Stimulated activated CD8-positive, alpha-beta memory T cell treated with anti-CD3 and anti-CD28 coated beads, Interleukin-7, amount 100 ng/mL, for 1 hour (primary cell): ENCODE measurements at places on chromosomes 11 and 22.

- DNase-seq, result no peak
Measured at GRCh38 chr11:60924906-60925853, 920 bp downstream of the TMEM132A start.

DNA sequence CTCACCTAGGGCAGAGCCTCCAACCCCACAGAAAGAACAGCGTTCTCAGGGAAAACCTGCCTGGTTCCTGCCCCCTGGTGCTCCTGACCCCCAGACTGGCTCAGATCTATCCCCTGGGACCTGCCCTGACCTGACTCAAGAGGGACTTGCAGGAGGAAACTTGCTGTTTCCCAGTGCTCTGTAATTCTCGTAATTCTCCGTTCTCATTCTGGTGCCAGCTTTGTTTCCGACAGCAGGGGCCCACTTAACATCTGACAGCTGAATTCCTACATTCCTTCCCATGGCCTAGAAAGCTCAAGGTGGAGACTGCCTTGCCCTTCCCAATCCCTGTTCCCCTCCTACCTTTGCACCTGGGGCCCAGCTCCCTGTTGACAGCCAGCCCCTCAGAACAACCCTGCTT lies 12.5 kb upstream of the CSF2RB start:
- no peak for DNase-seq

- DNase-seq, result no peak
Measured at GRCh38 chr22:37274380-37274862, 7.9 kb upstream of the CYTH4 start.

DNA sequence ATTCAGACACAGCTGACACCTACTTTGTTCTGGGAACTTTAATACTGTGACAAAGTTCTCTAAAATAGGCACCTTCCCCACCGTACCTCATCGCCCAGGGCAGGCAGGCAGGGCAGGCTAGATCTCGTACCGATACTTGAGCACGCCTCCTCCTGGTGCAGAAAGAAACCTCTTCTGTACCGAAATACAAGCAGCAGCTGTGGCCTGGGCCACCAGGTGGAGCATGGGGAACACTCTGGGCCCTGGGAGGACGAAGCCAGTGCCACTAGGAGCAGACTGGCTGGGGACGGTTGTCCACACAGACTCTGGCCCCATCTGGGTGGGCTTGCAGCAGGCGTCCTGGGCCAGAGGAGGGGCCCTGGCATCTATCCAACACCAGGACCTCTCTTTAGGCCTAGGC lies 12.8 kb downstream of the PMM1 start:
- DNase-seq, result no peak

DNA sequence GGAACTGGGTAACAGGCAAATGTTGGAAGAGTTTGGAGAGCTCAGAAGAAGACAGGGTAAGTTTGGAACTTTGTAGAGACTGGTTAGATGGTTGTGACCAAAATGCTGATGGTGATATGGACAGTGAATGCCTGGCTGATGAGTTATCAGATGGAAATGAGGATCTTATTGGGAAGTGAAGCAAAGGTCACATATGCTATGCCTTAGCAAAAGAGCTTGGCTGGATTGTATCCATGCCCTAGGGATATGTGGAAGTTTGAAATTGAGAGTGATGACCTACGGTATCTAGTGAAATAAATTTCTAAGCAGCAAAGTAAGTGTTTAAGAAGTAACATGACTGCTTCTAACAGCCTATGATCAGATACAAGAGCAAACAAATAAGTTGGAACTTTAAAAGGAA lies 17.8 kb downstream of the BBOX1 start:
- DNase-seq, result no peak

DNA sequence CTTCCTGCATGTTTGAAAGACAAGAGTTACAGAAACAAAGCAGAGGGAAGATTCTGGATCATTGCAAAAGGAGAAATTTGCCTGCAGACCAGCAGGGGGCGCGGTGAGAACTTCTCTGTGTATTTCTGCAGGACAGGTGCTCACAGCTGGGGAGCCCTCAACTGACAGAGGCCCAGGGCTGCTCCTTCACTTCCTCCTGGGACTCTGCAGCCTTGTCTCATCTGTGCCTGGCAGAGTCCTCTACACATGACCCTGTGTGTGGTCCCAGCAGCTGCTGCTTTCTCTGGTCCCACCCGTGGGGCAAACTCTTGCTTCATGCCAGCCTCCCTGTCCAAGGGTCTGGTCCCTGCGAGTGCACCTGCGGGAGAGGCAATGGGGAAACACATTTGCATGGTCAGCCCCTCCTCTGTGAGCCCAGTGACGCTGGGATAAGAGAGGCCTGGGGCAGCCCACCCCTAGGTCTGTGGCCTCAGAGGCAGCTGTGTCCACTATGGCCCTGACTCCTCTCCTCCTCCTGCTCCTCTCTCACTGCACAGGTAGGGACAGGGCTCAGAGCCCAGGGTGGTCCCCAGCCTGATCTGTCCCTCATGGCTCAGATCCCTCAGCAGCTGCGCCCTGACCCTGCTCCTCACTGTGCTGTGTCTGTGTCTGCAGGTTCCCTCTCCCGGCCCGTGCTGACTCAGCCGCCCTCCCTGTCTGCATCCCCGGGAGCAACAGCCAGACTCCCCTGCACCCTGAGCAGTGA lies 43.2 kb upstream of the VPREB1 start:
- DNase-seq, result peak; percentile 5

DNA sequence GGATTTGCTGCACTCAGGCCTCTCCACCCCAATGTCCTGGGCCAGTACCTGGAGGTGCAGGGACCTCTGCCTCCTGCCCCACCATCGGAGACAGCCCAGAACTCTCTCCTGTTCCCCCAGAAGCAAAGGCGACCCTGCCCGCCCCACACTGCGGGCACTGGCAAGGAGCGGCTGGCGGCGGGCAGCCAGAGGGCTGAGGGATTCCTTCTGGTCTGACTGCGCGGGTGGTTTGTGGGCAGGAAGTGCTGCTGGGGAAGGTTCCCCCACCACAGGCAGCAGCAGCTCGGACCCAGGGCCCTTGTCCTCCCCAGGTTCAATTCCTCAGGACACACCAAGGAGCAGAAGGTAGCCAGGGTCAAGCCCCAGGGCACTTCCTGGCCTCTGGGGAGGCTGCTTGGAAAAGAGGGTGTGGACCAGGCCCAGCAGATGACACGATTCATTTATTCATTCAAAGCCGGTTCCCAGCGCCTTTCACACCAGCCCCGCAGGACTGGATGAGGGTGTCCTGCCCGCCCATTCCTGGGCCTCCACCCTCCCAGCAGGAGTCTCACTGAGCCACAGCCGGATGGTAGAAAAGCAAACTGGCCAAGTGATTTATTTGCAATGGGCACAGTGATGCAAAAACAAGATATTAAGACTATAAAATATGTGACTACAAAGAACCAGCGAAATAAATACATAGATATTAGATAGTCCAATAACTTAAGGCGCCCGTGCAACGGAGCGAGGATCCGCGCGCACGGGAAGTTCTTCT lies 1.2 kb downstream of the PHLDA2 start:
- DNase-seq, result no peak

- no peak for DNase-seq
Measured at GRCh38 chr11:115644856-115645255, 140.6 kb upstream of the CADM1 start.

- no peak for DNase-seq
Measured at GRCh38 chr11:112769170-112769569, 192.1 kb upstream of the NCAM1 start.

DNA sequence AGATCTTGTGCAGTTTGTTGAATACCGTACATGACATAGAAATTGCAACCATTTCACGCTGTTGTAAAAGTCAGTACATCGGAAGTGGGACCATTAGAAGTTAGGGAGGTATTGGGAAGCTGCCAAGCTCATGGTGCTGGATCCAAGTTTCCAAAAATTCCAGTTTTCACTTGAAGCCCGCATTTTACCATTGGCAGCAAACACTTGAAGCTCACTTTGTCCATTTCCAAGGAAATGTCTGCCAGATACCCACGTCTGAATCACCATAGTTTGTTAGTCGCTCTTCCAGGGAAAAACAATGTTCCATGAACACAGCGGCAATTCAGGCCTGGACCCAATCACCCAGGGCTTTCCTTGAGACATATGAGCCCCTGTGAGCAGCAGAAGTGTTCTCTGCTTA lies 22.6 kb upstream of the PARVB start:
- no peak for DNase-seq

- no peak for DNase-seq
Measured at GRCh38 chr11:43223026-43223425, 88.8 kb upstream of the API5 start.

DNA sequence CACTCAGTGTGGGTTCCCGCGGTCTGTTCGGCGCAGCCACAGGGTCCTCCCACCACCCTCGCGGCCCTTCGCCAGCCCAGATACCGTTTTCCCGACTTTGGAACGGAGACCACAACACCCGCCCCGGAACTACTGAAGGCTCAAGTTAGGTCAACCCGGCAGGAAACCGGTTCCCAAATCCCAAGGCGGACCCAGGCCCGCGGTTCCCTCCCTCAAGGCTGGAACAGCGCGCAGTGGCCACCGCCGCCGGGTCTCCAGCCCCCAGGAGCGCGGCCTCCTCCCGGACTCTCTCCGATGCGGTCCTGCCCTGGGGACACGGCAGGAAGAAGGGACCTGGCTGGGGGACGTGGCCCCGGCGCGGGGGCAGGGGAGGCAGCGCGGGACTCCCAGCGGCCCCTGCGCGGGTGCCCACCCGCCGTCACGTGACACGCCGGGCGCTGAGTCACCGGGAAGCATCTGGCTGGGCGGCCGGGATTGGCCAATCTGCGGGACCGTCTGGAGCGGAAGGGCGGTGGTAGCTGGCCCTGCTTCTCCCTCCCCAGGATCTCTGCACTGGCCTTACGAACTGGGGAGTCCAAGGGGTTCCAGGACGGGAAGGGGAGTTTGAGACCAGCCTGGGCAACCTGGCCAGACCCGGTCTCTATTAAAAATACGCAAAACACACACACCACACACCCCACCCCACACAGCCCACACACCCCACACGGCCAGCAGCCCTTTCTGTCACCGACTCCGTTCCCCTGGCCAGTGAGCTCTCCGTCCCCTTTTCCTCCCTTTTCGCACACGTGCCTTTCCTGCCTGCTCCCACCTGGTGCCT lies 21.5 kb upstream of the MALAT1 start:
- DNase-seq, result peak; percentile 84

DNA sequence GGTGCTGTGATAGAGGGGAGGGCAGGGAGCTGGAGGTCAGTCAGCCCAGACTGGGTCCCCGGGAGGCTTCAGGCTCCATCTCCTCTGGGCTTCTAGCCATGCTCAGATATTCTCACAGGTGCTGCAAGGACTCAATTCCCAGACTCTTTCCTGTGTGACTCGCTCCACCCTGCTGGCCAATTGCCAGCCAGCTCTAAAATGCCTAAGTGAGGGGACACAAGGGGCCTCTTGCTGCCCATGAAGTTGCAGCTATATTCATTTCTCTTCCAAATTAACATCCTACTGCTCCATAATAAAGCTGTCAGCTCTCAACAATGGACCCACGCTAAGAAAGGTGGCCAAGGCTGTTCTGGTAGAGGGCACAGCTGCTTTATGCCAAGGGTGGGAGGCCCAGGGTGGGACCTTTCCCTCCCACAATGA lies 101.5 kb downstream of the PLEKHA7 start:
- no peak for DNase-seq

GRCh38 chr11:64844330-64845128 lies at the start of gene CDC42BPG:
CDC42BPG (minus strand) TSS chr11:64844653; CDS start chr11:64844569, 84 bp downstream.
- no peak for DNase-seq

GRCh38 chr22:23325183-23325582 lies 144.9 kb downstream of the BCR start:
- DNase-seq, result no peak

DNA sequence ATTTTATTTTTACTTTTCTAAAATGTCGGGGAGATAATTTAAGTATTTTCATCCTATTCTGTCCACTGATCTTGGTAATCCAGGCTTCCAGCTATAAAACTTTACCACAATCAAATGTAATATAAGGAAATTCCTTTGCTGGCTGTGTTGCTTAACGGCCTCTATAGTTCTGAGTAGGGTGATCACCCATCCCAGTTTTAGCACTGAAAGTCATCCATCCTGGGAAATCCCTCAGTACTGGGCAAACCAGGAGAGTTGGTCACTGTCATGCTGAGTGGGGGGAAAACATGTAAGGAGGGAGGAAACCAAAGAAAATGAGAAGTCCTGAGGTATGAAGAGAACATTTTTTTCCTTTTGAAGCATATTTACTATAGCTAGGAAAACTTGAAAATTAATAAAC lies 12.8 kb upstream of the BACE1-AS start:
- DNase-seq, result no peak

DNA sequence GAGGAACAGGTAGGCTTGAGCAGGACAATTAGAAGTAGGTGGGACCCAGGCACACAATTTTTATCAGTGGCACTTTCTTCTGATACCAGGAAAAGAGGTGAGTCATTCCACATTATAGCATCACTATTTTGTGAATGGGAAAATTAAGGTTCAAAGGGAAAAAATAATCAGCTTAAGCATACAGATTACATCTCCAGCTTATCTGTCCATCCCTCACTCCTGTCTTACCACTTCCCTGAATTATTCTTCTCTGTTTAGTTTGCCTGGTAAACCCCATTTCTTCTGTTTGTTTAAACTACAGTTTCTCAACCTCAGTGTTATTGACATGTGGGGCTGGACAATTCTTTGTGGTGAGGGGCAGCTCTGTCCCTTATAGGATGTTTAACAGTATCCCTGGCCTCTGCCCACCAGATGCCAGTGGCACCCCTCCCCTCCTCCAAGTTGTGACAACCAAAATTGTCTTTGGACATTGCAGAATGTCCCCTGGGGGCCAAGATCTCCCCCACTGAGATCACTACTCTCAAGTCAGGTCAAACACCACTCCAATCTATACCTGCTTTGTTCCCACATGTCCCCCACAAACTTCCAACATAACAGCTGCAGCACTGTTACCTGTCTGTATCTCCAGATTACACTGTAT lies 8.5 kb upstream of the XBP1 start:
- no peak for DNase-seq

- DNase-seq, result no peak
Measured at GRCh38 chr11:114774599-114775361, 96.5 kb downstream of the NXPE2 start.

GRCh38 chr11:68380786-68381622 lies 68.6 kb downstream of the LRP5 start:
- no peak for DNase-seq

DNA sequence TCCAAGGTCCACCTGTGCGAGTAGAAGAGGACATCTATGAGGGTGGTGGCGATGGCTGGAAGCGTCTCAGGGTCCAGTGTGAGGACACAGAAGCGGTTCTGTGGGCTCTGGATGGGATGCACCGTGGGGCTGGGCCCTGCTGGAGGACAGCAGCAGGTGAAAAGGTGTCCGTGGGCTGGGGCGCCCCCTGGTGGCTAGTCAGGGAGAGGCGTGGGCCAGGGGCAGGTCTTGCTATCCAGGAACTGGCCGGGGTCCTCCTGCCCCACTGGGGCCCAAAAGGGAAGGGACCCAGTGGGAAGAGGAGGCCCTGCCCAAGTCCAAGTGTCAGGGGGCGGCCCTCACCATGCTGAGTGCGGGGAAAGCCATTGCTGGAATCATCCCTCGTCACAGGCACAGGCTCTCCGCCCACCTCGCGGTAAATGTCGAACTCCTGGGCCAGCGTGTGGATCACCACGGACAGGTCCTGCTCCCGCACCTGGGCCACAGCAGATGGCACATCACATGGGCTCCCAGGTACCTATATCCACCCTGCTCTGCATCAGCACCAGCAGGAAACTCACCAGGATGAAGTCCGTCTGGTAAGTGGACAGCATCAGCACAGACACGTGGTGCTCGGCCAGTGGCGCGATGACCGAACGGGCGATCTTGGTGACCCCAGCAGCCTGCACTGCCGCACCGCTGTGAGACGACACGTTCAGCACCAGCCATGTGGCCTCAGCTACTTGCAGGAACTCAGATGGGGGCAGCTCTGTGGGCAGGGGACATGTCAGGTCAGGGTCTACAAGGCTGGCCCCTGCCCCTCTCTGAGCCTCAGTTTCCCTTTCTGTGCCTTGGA lies 2.3 kb downstream of the CASTOR1 start:
- peak; percentile 65 for DNase-seq

- no peak for DNase-seq
Measured at GRCh38 chr22:48367731-48368130, 1459.9 kb downstream of the BRD1 start.
